ENCODE measurements at places on chromosomes 2 and 18.

DNA sequence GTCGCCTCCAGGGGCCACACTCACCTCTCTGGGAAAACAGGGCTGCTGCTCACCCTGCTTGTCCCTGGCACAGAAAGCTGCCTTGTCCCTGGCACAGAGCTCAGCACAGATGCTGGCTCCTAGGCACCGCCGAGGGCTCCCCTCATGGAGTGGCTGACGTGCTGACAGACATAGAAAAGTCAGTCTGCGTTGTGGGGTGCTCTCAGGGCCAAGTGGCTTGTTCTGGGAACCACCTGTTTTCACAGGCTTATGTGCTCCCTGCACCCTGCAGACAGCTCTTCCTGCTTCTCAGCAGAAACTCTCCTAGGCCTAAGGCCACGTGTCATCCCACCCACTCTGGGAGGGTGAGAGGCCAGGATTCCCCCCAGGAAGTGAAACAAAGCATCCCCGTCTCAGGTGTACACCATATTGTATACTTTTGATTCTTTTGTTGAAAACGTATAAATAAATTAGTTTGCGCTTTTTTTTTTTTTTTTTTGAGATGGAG, 84.7 kb upstream of the TMEM200C start:
- DNase-seq, result no peak

GRCh38 chr18:6221602-6222014, 193.1 kb downstream of the L3MBTL4 start:
- no peak for DNase-seq

DNA sequence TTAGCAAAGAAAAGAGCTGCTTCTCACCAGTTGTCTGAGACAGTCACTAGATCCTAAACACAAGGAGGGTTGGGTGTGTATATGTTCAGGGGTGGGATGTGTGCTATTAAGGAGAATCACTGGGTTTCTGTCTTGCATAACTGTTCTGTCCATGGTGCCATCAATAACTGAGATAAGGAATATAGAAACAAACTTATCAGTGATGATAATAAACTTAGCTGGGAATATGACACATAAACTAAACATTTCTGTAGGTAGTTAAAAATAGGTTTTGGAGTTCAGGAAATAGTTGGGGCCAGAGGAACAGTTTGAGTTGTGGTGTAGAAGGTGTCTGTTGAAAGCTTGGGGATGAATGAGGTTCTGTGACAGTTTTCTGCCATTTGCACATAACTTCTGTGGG, 17.4 kb downstream of the NAPG start:
- no peak for DNase-seq

GRCh38 chr2:24176326-24176725, 1.5 kb downstream of the FAM228A start:
- no peak for DNase-seq

DNA sequence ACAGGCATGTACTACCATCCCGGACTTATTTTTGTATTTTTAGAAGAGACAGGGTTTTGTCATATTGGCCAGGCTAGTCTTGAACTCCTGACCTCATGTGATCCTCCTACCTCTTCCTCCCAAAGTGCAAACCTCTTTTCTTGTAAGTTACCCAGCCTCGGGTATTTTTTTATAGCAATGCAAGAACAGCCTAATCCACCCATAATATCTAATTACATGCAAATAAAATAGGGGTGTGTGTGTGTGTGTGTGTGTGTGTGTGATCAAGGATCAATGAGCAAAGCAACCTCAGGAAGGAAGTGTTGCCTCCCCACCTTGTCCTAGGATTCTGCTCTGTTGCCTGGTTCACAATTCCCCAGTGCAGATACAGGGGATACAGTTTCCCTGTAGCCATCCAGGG, 45.6 kb downstream of the NGEF start:
- no peak for DNase-seq

DNA sequence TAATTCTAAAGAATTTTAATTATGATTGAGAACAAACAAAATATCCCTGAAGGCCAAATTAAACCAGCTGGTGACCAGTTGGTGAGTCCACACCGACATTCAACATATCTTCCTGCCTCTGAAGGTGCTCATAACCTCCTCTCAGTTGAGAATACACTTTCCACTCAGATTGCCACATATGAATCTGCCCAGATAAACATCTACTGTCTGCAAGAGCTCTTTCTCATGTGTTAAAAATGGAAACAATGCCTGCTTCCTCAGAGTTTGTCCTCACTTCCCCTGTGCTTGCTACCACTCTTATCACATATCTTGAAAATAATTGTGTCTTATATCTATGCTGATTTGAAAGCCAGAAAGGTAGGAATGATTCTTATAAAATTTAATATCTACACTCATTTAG, 177.7 kb upstream of the GULP1 start:
- no peak for DNase-seq

GRCh38 chr2:11458753-11459152, 7.2 kb downstream of the E2F6 start:
- no peak for DNase-seq

DNA sequence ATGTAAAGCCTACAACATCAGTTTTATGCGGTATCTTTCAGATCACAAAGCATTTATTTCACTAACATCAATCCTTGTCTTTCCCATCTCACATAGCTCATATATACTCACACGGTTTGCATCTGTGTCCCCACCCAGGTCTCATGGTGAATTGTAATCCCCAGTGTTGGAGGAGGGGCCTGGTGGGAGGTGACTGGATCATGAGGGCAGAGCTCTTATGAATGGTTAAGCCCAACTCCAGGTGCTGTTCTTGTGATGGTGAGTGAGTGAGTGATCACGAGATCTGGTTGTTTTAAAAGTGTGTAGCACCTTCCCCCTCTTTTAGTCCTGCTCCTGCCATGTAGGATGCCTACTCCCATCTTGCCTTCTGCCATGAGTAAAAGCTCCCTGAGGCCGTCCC, 42.0 kb downstream of the PARD6G start:
- no peak for DNase-seq

DNA sequence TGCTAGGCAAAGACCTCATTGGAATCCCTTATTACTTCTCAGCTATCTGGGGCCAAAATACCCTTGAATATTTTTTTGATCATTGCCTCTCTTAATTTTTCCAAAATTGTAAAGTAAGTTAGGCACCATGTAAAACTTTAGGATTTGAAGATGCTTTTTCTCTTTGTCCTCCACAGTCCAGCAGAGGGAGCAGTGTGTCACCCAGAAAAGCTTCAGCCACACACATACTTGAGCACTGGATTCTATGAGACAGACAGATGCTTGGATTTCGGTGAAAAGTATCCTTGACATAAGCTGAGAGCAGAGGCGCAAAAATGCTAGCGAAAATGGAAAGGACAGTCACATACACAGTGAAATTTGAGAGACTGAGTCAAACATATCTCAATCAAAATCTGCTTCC, 74.7 kb upstream of the KCNJ3 start:
- peak; percentile 16 for DNase-seq

Data from NCI-H526 treated with DMSO at 0.1 percent for 48 hours (cell line).